Tongue (tissue), 3 donors: ENCODE measurements at places on chromosomes 5 and 9. TPM values are rescaled to one million over a fixed set of nuclear protein-coding genes. Genes with fewer than 3 reads are reported as not detected.

The YTHDC2 gene
- 44.0 TPM for total RNA-seq

The NUP155 gene
- total RNA-seq = 36.7 TPM

- peak; percentile 33 for DNase-seq
These were observed 640 bp downstream of the SURF4 start for GRCh38 chr9:133375116-133375723.

The NMUR2 gene
- not detected for total RNA-seq

- DNase-seq = no peak
These were observed 60.3 kb downstream of the UBAP2 start for GRCh38 chr9:33988219-33988890.

DNA sequence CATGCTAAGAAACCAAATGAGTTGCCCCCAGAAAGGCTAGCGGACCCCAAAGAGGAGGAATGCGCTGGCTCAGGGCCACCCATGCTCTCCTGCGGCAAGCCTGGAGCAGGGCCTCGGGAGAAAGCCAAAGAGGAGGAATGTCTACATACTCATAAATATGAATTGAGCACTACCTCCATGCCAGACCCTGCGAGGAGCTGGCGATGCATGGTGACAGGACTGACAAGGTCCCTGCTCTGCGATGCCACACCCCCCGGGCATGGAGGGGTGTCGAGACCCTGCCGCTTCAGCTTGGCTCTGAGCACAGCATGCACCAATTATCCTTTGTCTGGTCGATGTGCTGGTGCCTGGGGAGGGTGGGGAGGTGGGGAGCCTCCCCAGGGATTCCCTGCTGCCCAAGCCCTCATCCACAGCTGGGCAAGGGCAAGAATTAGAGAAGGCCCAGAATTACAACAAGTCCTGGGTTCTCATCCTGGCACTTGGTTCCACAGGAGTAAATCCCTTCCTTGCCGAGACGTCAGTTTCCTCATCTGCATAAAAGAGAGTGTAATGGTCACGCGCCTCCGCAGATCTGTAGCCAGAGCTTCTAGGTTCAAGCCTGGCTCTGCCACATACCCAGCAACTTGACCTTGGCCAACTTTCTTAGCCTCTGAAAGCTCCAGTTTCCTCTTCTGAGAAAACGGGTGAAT is 74.4 kb downstream of the FAM114A2 start:
- DNase-seq = no peak

The PCDHGA2 gene
- total RNA-seq = 3.7 TPM

- no peak for DNase-seq
These were observed 111.9 kb downstream of the FBN2 start for GRCh38 chr5:128426090-128426534.

The SLC6A3 gene
- 0.10 TPM for total RNA-seq

DNA sequence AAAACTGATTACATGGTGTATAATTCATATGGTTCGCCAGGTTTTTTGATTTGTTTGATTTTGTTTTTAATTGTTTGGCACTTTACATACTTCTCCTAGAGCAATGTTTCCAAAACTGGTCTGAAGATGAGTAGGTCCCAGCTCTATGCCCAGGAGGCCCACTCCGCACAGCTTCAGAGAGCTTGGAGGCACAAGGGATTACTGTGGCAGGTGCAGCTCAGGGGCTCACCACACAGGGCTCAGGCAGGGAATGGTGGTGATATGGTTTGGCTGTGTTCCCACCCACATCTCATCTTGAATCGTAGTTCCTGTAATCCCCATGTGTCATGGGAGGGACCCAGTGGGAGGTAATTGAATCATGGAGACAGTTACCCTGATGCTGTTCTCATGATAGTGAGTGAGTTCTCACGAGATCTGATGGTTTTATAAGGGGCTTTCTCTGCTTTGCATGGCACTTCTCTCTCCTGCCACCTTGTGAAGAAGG is 296.6 kb downstream of the MED10 start:
- DNase-seq = peak; percentile 16

The DOCK2 gene
- total RNA-seq = 11.5 TPM

The DDX31 gene
- 11.2 TPM for total RNA-seq
